Vagina (tissue), 2 donors: ENCODE measurements at places on chromosomes 7 and 10. TPM values are rescaled to one million over a fixed set of nuclear protein-coding genes. Genes with fewer than 3 reads are reported as not detected.
A peak's percentile ranks its signal among the peaks of the same experiment; 100 is the strongest.

- DNase-seq, result no peak
These were observed 830.4 kb upstream of the COBL start for GRCh38 chr7:52146871-52147634.

GRCh38 chr10:116838143-116838725 lies 11.1 kb upstream of the ENO4 start:
- DNase-seq, result peak; percentile 40

- DNase-seq, result peak; percentile 88
These were observed 31.7 kb upstream of the ASL start for GRCh38 chr7:66043681-66044497.

DNA sequence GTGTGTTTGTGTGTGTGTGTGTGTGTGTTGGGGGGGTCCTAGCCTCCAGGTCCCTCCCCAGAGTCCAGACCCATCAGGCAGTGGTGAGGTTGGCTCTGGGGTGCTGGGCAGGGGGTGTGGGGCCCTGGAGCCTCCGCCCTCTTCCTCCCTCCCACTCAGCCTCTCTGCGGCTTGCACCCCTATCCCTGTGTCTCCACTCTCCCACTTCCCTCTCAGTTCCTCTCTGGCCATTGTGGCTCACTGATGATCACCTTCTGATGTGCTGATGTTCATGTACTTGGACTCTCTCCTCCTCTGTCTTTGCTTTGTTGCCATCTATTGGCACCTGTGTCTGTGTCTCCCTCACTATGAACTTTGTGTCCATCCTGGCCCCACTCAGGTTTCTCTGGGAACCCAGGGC lies 298.7 kb downstream of the ZEB1 start:
- no peak for DNase-seq

The PIK3CG gene
- 4.4 TPM for total RNA-seq

The TRA2A gene
- total RNA-seq, result 71.7 TPM
